ENCODE measurements at places on chromosomes 2 and 18. TPM values are rescaled to one million over a fixed set of nuclear protein-coding genes. Genes with fewer than 3 reads are reported as not detected.

The C2orf15 gene
- total RNA-seq: 4.4 TPM

The SPTBN1 gene
- 235 TPM for total RNA-seq

The MAB21L4 gene
- 1.0 TPM for total RNA-seq

The ZSWIM2 gene
- not detected for total RNA-seq

The LGALSL gene
- 12.1 TPM for total RNA-seq

The MYOM1 gene
- 0.07 TPM for total RNA-seq

The LIPG gene
- total RNA-seq: 9.1 TPM

The APCDD1 gene
- total RNA-seq: not detected

- no peak for DNase-seq
Observed at GRCh38 chr2:23859983-23860382, 66.9 kb downstream of the ATAD2B start.

DNA sequence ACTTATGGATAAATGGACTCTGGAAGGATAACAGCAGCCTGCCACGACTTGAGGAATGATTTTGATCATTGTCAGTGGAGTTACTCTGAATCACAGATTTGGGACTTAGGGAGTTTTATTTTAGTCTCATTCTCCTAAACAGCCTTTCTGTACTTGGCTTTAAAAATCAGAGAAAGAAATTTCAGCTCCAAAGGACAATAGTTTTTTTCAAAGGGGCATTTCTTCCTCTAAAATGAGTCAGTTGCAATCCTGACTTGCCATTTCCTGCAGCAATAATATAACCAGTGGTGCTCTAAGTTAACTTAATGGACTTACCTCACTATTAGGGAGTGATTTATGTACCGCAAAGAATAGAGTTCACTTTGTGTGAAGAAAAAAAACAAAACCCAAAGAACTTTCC lies 35.1 kb upstream of the MTX2 start:
- no peak for DNase-seq

DNA sequence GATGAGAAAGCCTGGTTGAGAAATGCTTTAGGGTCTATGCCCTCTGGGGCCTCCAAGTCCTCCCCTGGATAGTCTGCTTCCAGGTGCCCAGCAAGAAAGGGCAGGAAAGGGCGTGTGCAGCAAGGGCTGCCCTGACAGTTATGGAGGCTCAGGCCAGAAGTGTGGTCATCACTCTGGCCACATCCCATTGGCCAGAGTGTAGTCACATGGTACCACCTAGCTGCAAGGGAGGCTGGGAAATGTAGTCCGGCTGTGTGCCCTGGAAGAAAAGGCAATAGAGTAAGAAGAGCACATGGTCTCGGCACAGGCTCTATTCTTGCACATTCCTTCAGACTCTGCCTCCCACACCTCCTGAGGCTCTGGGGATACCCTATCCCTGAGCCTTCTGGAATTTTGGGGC lies 35.7 kb downstream of the ODC1 start:
- DNase-seq: peak; percentile 62

GRCh38 chr2:33034784-33035183 lies 88.0 kb downstream of the LTBP1 start:
- DNase-seq: peak; percentile 68

- peak; percentile 96 for DNase-seq
Observed at GRCh38 chr2:200787351-200788120, 24.2 kb upstream of the BZW1 start.

- no peak for DNase-seq
Observed at GRCh38 chr2:10004401-10004800, 38.9 kb upstream of the KLF11 start.

- peak; percentile 60 for DNase-seq
Observed at GRCh38 chr18:6487968-6488367, 73.3 kb upstream of the L3MBTL4 start.

DNA sequence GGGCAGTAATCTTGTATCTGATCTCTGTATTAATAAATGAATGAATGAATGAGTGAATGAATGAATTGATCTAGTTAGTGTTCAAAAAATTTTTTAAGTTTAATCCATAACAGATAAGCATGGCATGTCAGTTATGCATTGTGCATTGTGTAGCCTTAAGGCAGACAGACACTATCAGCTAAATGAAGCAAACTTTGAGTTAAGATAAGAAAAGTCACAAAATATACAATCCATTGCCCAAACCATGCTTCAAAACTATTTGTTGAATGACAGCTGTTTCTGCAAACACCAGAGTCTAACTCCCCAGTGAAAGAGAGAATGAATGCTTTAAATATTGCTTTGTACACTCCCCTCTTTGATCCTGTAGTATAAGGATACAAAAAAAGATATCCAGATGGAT lies 314.3 kb upstream of the ETAA1 start:
- no peak for DNase-seq

DNA sequence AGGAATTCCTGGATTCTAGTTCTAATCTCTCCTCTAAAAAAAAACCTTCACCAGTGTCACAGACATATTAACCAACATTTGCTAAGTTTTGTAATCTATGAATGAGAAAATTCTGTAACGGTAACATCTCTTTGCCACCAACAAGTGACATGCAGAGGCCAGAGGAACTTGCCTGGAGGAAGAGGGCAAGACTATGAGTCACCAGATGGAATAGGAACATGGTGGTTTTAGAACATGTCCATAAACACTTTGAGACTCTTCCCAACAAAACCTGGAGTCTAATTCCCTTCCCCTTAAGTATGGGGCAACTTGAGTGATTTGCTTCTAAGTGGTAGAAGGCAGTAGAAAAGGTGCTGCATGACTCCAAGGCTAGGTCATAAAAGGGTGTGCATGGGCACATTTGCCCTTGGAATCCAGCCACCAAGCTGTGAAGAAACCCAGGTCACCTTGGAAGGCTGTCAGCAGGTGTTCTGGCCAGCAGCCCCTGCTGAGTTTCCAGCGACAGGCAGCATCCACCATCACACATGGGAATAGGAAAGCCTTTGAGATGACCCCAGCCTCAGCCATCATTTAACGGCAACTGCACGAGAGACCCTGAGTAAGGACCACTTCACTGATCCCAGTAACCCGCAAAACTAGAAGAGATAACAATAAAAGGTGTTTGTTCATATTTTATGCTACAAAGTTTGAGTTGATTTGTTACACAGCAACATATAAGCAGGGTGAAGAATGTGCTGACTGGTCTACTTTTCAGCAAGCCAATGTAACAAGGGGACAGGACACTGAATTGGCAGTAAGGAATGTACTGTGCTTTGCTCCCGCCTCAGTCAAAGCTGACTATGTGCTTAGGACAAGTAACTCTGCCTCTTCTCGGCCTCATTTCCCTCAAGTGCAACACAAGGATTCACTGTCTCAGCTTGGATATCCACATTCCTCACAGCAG lies 90.6 kb downstream of the SKA1 start:
- no peak for DNase-seq

GRCh38 chr2:232533944-232534710 lies 5.4 kb upstream of the CHRNG start:
- DNase-seq: no peak

- DNase-seq: no peak
Observed at GRCh38 chr2:236691799-236692167, 122.2 kb downstream of the ACKR3 start.

DNA sequence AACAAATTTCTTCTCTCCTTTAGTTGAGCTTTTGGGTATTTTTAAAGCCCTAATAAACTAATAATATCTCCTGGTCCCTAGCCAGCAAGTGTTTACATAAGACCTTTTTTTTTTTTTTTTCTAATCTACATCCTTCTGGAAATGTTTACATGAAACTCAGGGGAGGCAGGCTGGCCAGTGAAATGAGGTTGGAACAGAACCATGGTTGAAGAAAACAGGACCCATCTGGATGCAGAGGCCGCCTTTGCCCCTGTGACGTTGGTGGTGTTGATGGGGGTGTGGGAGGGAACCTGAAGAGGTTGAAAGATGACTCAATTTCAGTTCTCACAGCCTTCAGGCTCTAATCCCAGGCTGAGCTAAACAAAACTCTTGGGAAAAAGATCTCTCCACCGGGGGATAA lies 118.5 kb downstream of the NRP2 start:
- no peak for DNase-seq

GRCh38 chr18:523561-523960 lies 23.1 kb upstream of the COLEC12 start:
- no peak for DNase-seq

DNA sequence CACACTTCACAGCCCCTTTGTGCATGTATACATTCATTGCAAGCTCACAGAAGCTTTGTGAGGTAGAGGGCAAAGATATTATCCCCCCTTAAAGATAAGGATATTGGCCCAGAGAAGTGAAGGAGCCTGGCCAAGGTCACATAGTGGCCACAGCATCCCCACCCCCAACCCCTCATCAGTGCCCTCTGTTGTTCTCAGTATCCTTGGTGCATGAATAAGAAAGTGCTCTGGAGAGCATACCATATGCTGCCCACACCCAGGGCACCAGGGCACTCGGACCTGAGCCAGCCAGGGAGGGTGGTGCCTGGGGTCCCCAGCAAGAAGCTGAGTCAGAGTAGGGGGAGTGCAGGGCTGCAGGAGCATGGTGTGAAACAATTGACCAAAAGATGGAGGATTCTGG lies 3.3 kb downstream of the DYSF start:
- no peak for DNase-seq

- DNase-seq: no peak
Observed at GRCh38 chr2:237404413-237404812, 9.6 kb downstream of the COL6A3 start.

- DNase-seq: peak; percentile 71
Observed at GRCh38 chr2:134104754-134105153, 149.1 kb upstream of the MGAT5 start.

DNA sequence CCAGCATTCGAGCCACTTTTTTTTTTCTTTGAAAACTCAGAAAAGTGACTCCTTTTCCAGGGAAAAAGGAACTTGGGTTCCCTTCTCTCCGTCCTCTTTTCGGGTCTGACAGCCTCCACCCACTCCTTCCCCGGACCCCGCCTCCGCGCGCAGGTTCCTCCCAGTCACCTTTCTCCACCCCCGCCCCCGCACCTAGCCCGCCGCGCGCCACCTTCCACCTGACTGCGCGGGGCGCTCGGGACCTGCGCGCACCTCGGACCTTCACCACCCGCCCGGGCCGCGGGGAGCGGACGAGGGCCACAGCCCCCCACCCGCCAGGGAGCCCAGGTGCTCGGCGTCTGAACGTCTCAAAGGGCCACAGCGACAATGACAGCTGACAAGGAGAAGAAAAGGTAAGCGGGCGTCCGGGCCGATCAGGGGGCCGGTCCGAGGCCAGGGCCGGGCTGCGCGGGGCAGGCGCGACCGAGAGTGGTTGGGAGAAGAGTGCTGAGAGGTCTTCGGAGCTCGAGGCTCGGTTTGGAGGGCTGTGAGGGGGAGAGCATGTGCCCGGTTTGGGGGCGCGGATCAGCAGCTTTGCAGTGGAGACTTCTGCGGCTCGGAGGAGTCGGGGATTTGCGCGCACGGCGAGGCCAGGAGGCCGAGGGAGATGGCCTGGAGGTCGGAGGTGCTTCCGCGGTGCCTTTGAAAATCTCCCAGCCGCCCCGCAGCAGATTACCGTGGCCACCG lies 502 bp downstream of the EPAS1 start:
- peak; percentile 71 for DNase-seq
